Stimulated activated CD4-positive, alpha-beta T cell treated with anti-CD3 and anti-CD28 coated beads, Interleukin-1b, Interleukin-23, amount 100 ng/mL, for 4 hours (primary cell): ENCODE measurements at places on chromosomes 5 and 9.

- DNase-seq, result no peak
Measured at GRCh38 chr9:2639786-2640185, 18.2 kb downstream of the VLDLR start.

- DNase-seq, result no peak
Measured at GRCh38 chr9:36937951-36938350, 96.1 kb downstream of the PAX5 start.

- DNase-seq, result no peak
Measured at GRCh38 chr5:153530357-153531143, 40.1 kb downstream of the GRIA1 start.

- no peak for DNase-seq
Measured at GRCh38 chr5:115325296-115325959, 29.0 kb upstream of the CCDC112 start.

DNA sequence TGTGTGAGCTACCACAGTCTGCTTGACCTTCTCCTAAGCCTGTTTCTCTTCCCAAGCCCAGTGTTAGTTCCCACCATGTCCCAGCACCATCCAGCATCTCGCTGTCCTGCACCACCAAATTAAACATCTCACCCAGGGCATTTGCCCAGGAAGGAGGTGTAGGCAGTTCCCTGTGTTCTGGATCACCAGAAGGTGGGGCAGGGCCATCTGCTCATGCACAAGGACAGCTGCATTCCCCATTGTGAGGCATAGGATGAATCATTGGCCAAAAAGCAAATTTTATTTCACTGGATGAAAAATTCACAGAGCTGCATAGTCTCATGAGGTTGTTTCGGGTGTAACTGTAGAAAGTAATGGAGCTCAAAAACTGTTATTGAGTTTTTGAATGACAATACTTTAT lies 89.5 kb upstream of the GRIA1 start:
- DNase-seq, result no peak

DNA sequence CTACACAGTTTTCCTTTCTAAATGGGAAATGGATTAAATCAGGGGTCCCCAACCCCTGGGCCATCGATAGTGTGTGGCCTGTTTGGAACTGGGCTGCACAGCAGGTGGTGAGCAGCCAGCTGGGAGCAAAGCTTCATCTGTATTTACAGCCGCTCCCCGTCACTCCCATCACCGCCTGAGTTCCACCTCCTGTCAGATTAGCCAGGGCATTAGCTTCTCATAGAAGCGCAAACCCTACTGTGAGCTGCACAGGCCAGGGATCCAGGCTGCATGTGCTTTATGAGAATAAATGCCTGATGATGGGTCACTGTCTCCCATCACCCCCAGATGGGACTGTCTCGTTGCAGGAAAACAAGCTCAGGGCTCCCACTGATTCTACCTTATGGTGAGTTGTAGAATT lies 41.2 kb upstream of the FLT4 start:
- DNase-seq, result no peak
